ENCODE measurements at places on chromosomes 6 and 20.

GRCh38 chr6:136961848-136962247 lies 39.7 kb downstream of the SLC35D3 start:
- no peak for DNase-seq

DNA sequence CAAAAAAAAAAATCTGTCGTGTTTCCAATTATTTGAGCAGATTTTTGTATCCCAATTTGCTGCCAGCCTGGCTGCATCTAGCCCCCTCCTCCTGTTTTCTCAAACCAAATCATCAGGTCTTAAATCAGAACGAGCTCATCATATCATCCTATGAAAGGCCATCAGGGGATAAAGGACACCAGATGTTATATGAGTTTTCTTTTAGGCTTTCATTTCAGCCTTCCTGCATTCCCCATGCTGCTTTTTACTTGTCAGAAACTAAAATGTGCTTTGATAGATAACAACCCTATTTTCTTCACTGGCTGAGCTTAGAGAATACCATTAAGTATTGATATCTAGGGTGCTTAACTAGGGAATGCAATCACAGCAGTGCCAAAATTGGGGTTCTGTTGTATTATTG lies 968.4 kb upstream of the SLC35B3 start:
- DNase-seq = no peak

- DNase-seq = no peak
Measured at GRCh38 chr20:51769976-51770615, 1.9 kb upstream of the ATP9A start.

DNA sequence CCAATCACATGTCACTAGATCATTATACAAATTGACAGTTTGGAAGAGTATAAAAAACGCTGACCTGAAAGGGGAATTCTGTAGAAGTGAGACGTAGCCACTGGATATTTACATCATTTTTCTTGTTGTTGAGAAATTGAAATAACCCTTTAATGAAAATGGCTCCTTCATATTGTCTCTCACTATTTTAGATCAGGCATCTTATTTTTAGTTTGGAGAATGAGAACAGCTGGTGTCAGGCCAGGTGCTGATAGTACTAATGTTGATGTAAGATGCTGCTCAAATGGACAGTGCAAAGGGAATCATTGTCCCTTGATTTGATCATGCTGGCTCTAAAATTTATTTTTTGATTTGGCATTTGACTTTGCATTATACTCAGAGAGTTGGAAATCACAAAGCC lies 17.4 kb downstream of the NKAIN2 start:
- DNase-seq = no peak

Measured in activated effector memory CD4-positive, alpha-beta T cell treated with anti-CD3 and anti-CD28 coated beads, Interleukin-2, amount 50 U/mL, for 16 hours (primary cell).